Tibial nerve (tissue), 4 donors: ENCODE measurements at places on chromosomes 5 and 9. TPM values are rescaled to one million over a fixed set of nuclear protein-coding genes. Genes with fewer than 3 reads are reported as not detected.

The PCDHB4 gene
- total RNA-seq, result 15.1 TPM

- DNase-seq, result no peak
Measured at GRCh38 chr9:20407013-20407412, 215.3 kb downstream of the MLLT3 start.

DNA sequence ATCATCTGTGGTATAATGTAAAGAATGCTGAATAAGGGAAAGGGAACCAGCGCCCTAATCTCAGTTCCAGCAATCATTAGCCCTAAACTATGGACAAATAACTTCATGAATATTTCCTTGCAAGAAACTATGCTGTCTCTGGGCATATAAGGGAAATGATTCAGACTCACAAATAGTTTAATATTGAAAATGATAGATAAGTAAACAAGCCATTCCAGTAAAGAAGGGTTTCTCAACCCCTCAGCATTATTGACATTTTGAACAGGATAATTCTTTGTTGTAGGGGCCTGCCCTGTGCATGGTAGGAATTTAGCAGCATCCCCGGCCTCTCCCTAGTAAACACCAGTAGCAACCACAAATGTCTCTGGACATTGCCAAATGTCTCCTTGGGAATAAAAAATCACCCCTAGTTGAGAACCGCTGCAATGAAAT is 23.8 kb downstream of the C5 start:
- no peak for DNase-seq

GRCh38 chr9:33049680-33050361 is 24.7 kb downstream of the DNAJA1 start:
- no peak for DNase-seq

DNA sequence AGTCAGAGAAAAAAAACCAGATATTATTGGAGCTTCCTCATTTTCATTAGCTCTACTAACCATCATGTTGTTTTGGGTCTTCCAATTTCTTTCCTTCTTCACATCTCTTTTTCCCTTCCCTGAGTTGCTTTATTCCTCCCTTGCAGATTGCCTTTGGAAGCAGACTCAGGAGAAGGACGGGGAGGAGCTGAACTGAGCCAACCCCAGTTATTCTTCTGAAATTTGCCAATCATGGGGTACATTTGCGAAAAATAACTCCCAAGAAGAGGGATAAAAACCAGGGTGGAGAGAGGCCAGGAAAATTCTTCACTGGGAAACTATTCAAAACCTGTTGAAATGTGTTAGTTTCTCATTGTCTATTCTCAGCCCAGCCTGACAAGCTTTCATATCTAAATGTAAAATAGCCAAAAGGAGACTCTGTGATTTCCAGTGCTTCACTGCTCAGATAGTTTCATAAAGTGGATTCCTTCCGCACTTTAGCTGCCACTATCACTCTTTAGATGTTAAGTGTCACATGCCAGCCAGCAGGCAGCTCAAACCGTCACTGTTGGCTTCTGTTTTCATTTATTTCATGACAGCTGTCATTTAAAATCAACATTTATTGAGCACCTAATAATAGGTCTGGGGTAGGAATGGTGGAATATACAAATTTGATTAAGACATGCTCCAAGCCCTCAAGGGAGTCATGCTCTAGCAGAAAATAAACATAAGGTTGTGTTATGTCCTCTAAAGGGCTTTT is 204.5 kb downstream of the SREK1 start:
- no peak for DNase-seq

The NFIB gene
- 68.8 TPM for total RNA-seq

GRCh38 chr9:70405808-70406433 is 8.5 kb downstream of the KLF9 start:
- no peak for DNase-seq

The SMIM3 gene
- 37.9 TPM for total RNA-seq

DNA sequence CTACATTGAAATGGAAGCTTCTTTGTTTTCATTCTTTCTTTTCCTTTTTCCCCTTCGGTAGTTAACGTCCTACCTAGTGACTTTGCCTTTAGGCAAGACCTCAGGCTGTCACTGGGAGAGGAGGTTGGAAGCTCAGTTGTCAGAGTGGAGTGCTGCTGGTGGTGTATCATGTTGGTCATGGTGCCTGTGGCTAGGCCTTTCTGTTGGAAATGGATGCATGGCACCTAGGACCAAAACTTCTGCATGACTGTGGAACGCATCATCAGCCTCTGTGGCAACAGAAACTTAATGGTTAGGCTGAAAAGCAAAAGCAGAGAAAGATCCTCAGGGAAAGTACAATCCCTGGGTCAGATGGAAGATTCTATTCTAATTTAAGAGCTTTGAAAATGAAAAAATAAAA is 57.9 kb downstream of the OSTF1 start:
- DNase-seq, result no peak

DNA sequence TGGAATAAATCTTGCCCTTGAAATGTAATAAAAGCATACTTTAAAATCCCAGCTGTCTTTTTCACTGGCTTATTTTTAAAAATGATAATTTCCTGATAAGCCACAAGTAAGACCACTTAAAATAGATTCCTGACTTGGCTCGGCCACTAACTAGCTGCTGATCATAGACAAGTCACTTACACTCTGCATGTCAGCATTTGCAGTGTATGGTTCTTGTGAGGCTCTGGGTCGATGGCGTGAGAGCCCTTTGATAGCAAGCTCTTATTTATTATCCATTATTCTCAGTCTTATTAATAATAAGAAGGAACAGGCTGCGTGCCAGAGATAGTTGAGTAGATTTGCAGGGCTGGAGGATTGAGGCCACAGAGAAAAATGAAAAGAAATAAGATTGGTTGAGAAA is 110.7 kb upstream of the IL12B start:
- DNase-seq, result no peak

The GAS1 gene
- 39.9 TPM for total RNA-seq

DNA sequence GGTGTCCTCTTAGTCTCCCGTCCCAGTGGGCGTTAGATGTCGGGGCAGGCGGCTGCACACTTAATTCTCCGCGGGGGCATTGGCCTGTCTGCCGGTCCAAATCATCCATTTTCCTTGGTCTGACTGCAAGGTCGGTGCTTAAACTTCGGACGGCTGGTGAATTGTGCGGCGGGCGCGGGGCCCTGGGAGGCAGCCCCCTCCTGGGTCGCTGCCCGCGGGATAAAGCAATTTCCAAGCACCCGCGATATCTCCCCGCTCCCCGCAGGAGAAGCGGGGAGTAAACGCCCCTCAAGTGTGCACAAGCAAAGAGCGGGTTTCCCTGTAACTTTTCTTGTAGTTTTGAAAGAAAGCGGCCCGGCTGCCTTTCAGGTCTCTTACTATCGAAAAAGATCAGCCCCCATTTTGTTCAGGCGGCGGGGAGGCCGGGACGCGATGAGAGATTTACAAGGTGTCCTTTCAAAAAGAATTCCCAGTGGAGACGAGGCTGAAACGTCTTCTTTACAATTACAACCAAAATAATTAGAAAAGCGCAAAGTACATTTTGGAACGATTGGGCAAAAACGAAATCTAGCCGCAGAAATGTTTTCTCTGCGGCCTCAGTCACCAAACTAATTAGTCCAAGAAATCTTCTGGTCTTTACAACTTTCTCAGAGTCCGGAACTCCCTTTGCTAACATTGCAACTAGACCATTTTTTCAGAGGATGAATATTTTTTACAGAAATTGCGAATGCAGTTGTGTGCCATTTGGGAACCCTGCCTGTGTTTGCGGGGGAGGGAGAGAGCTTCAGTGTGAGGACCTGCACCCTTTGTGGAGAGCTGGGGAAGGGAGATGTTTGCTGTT is 1.8 kb downstream of the IRX1 start:
- DNase-seq, result no peak

- DNase-seq, result no peak
Measured at GRCh38 chr9:125908136-125908535, 161.0 kb downstream of the PBX3 start.

The CER1 gene
- total RNA-seq, result not detected

- no peak for DNase-seq
Measured at GRCh38 chr5:154766558-154767281, 11.5 kb downstream of the LARP1 start.

The PDE6A gene
- not detected for total RNA-seq

DNA sequence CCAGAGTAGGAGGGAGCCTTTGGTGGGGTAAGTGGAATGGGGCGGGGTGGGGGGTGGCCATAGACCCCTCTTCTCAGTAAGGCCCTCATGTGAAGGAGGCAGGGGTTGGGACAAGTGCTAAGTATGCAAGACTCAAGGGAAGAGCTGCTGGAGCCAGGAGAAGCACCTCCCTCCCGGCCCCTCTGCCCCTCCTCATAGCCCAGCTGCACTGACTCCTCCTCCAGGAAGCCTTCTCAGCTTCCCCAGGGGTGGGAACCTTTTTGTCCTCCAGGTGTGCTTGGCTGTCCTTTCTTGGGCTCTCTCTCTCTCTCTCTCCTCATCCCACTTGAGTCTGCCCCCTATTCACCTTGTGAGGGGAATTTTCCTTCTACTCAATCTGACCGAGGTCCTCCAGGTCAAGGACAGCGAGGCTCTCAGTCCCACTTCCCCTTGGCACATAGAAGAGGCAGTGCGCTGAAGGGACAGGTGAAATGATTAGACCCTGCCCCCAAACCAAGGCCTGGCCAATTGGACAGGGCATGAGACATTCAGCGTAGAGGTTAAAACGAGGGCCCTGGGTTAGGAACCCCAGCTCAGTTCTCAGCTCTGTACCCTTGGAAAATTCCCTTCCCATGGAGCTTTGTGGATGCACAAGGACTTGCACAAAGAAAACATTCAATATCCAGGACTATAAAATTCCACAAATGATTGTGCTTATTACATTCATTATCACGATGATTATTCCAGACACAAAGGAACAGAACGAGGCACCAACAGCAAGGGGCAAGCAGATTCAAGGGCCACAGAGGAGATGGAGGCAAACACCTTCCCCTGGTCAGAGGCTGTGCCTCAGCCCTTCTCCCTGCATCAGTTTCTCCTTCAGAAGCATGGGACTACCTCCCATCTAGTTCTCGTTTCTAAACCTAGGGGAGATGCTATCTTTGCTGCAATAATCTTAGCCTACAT is 45.6 kb upstream of the IL17B start:
- no peak for DNase-seq

- no peak for DNase-seq
Measured at GRCh38 chr9:81823672-81824554, 104.3 kb upstream of the SPATA31D4 start.

The EIF4E1B gene
- total RNA-seq, result not detected

GRCh38 chr5:60332244-60333004 is 367.5 kb downstream of the DEPDC1B start:
- DNase-seq, result no peak

DNA sequence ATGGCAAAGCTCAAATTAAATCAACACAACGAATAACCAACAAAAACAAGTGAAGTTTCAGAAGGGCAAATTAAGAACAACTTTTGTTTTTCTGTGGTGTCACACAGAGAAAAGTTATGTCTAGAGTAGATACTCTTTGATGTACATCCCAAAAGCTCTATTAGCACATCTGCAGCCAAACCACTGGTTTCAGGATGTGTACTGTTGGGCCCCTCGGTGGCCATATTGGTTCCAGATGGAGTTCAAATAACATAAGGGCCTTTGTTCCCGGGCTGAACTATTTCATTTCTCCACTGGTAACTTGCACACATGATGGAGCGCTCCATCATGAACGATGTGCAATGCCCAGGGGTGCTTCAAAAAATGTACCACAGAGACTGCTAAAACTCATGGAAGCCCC is 126.1 kb downstream of the SEMA5A start:
- no peak for DNase-seq

DNA sequence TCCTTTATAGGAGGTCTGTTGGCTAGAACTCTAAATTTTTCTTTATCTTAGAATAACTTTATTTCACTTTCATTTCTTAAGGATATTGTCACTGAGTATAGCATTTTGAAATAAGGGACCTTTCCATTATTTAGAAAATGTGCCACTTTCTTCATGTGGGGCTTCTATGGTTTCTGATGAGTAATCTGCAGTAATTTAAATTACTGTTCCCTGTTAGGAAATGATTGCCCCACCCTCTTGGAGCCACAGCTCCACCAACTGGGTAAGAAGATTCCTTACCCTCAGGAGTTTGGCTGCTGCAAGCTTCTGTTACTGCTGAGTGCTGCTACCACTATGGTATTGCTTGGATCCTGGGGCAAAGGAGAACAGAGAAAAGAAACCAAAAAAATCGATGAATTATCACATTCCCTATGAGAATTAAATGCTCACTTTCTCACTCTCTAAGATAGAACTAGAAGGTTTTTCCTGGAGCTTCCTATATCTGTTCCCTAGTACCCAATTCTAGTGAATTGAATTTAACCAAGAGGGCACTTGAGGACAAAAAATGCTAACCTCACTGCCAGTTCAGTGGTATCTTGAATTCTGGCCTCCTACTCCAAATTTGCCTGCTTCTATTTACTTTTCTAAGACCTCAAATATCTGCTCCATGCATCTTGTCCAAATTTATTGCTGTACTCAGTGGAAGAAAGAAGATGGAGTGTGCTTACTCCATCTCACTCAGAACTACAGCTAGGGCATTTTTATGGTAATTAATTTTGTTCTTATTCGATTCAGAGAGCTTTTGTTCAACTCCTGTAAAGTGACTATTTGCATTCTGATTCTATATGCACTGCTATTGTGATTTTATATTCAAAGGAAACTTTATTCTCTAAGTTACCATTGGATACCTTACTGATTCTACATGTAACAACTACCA is 2111.3 kb downstream of the MAT2B start:
- DNase-seq, result no peak

DNA sequence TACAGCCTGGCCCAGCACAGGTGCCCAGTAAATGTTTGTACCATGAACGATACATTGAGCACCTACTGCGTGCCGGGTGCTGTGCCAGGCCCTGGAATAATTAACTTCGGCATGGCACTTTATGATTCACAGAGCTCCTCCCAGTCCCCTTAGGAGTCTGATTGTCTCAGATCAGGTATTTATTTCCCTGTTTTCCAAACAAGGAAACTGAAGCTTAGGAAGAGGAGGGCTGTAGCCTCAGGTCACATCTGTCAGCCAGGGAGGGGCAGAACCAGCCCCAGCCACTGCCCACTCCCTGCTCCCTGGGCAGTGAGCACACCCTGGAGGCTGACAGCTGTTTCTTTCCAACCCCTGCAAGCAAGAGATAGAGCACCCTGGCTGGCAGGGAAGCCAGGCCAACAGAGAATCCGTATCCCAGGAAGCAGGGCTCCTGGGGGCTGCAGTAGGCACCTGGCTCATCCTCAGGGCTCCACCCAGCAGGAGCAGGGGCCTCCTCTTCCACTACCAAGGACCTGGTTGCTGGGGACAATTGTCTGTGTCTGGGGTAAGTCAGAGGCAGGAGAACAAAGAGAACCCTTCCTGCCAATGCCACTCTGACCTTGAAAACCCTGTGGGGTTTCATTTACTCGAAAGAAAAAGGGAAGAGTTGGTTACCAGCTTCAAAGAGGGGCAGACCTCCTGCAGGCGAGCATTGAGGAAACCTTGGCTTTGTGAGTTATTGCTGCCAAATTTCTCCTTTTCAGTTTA is 69.0 kb downstream of the DAB2IP start:
- DNase-seq, result no peak

DNA sequence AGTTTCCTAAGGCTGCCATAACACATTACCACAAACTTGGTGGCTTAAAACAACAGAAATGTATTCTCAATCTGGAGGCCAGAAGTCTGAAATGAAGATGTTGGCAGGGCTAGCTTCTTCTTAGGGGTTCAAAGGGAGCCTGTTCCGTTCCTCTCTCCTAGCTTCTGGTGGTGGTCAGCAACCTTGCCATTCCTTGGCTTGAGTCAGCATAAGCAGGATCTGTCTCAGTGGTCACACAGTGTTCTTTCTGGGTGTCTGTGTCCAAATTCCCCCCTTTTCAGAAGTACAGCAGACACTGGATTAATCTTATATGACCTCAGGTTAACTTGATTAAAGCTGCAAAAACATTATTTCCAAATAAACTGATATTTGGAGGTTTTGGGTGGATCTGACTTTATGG is 2.1 kb upstream of the OSMR start:
- DNase-seq, result no peak
